ENCODE measurements at places on chromosomes 13 and 19. TPM values are rescaled to one million over a fixed set of nuclear protein-coding genes. Genes with fewer than 3 reads are reported as not detected.
A peak's percentile ranks its signal among the peaks of the same experiment; 100 is the strongest.

- no peak for DNase-seq
Measured at GRCh38 chr13:109644069-109644750, 142.2 kb downstream of the IRS2 start.

GRCh38 chr13:45833242-45833641 is 18.3 kb downstream of the SIAH3 start:
- no peak for DNase-seq

DNA sequence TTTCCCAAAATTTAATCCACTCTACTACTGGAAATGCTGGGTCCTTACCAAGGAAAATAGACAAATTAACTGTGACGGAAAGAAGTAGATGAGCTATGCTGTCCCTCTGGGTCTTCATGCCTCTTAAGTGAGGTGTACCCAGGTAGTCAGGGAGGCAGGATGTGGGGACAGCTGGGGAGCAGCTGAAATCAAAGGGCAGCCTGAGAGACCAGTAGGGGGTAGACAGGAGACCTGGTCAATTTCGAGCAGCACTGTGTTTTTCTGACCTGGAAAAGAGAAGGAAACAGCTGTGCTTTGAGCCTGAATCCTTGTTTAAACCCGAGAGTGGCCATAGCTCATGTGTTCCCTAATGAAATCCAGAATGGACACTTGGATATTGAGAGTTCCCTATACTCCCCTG is 587.3 kb downstream of the EFNB2 start:
- DNase-seq: no peak

DNA sequence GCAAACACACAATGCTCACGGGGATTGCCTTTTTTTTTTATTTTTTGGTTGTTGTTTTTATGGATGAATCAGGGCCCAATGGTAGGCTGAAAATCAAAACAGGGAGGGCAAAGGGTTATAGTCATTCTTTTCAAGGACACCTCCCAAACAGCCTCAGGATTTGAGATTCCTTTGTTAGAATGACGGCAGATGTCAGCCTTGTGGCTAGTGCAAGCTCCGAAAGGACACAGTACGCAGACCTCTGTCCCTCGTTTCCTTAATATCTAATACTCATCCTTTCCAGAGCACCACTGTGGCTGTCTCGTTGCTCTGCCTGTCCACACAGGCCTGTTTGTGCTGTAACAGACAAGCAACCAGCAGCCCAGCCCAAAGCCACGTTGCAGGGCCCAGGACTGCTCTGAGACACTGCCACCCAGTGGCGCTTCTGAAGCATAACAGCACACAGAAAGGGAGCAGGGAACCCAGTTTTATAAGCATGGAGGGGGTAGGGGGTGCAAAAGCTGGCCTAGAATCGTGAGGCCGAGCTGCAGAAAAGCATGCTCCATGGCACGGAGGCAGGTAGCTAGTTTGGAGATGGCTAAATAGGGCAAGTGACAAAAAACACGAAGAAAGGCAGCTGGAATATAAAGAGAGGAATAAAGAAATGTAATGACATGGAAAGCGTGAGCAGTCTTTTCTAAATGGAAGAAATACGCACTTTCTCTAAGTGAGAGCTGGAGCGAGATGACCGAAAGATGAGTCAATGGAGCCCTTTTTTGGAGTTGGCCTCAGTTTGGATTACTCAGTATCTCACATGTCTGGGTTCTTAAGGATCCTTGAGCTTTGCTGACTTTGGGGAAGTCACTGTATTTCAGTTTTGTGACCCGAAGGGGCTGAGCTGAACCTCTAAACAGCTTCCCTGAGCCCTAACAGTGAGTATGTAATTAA is 40.7 kb upstream of the MEDAG start:
- peak; percentile 78 for DNase-seq

Gene ZNF493
- polyA plus RNA-seq: 38.6 TPM

GRCh38 chr13:31192306-31192705 is 7.5 kb upstream of the B3GLCT start:
- no peak for DNase-seq

GRCh38 chr13:40328091-40328490 is 338.4 kb downstream of the FOXO1 start:
- DNase-seq: no peak

Gene CFAP97D2
- not detected for polyA plus RNA-seq

DNA sequence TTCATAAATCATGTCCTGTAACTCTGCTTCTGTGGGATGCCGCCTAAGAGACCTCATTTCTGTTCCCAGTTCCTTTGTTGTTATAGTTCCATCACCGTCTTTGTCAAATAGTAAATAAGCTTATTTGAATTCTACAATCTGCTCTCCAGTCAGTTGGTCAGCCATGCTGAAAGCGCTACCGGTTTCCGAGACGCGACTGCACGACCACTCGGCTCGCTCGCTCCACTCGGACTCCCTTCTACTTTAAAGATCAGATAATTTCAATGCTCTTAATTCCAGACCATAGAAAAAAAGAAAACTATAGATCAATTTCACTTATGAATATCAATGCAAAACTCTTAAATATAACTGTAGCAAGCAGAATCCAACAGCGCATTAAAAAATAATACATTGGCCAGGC is 64.2 kb upstream of the STK24 start:
- DNase-seq: no peak

GRCh38 chr13:106036870-106037269 is 498.6 kb downstream of the EFNB2 start:
- DNase-seq: no peak

DNA sequence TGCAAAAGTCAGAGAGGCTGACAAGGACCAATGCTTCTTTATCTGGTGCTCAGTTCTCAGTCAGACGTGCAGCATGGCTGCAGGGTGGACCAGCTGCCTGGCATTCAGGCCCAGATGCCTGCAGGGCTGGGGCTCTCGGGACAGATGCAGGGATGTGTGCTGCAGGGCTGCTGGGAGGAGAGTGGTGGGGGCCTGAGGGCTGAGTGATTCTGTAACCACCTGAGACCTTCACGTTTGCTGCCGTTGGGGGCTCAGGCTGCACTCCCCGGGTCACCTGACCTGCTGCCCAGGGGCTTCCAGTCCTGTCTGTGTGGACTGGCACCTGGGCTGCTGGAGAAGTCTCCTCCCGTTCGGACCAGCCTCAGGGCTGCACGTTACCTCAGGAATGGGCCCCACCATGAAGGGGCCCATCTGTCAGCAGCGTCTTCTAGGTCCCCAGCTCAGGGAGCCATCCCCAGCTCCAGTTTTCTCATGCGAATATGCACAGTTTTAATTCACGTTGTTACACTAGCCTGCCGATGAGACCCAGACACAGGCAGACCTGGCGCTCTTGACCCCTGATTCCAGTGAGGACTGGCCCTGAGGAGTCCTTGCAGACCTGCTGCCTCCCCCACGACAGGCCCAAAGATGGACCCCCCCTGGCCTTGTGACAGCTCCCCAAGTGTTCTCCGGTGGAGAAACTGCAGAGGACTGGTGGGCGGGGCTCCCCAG is 16.9 kb downstream of the KCTD15 start:
- DNase-seq: no peak

GRCh38 chr13:31793246-31793645 is 53.9 kb downstream of the RXFP2 start:
- DNase-seq: no peak

DNA sequence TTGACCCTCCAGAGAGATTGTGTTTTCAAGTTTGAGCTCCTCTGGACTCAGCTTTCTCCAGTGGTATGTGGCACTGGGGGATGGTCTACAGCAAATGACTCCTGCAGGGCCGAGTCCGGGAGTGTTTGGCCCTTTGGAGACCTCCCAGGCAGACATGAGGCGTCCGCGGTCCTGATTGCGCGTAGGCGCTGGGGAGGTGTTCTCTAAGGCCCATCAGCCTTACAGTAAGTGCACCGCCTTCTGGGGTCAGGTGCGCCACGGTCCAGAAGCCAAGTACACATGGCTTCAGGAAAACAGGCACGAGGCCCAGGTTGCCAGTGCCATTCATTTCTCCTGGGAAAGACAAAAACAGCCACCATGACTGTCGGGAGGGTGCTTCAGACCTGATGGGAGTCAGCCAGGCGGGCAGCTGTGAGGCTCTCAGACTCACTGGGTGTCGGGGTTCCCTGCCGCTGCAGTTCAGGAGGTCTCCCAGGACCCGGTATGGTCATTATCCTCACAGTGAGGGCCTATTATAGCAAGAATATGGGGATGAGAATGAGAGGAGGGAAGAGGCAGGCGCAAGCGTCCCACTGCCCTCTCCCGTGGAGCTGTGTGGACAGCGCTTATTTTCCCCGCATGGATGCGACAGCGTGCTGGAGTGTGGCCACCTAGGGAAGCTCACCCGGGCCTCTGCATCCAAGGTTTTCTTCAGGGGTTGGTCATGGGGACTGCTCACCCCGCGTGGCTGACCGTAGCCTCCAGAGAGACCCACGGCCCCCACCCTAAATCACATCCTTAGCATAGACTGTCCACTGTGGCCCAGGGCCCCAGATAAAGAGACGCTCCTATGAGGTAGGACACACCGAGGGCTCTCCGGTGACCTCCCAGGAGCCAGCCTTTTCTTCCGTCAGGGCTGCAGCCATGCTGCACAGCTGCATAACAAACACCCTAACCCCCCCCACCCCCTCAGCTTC is 21.8 kb downstream of the CCDC8 start:
- no peak for DNase-seq

Gene WDR87
- polyA plus RNA-seq: 0.03 TPM

Gene CCL25
- 0.15 TPM for polyA plus RNA-seq

DNA sequence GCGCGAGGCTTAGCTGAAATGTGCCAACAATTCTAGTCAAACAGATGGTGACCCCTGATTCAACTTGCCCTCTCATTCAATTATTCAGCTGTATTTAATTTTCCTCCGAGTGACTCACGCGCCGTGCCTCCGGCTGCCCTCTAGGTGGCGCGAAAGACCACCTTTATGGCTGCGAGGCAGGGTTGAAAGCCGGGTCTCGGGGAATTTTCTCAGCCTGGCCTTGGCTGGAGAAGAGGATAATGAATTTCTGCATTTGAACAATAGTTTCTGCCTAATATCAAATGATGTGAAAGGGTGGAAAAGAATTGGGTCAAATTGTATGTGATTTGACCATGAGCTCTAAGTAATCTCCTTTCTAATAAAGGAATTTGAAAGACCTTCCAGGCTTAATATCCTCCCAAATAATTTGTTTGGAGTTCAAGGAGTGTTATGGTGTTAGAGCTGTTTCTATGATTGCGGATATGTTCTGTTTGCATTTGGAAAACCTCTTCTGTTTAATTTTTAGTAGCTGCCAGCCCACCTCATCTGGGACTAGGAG is 310.9 kb downstream of the ZNF536 start:
- DNase-seq: peak; percentile 72

DNA sequence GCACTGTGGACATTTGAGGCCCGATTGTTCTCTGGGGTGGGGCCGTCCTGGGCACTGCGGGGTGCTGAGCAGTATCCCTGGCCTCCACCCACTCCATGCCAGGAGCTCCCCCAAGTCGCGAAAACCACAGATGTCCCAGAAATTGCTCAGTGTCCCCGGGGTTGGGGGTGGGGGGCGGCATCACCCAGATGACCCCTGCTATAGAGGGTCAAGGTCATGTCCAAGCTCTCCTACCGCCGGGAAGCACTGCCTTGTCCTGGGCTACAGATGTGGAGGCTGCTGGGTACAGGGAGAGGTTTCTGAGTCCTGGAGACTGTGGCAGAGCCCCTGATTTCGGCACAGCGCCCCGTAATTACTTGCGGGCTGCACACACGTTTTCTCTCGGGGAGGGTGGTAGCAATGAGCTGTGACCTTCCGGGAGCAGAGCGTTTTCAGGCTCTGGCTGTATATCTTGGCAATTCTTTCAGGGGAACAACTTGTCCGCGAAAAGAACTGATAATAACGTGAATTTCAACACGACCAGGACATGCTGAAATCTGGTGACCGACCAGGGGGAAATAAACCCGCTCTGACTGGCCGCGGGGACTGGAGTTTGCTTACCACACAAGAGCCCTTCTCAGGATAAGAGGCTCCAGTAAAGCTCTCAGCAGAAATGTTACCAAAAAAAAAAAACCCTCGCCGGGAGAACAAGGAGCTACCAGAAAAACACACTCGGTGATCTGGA is 68.1 kb downstream of the GNG7 start:
- no peak for DNase-seq

Gene SSBP4
- 57.8 TPM for polyA plus RNA-seq

- no peak for DNase-seq
Measured at GRCh38 chr19:14023404-14024235, 4.3 kb upstream of the RLN3 start.

GRCh38 chr13:48403151-48403631 is 9.7 kb downstream of the LPAR6 start:
- DNase-seq: no peak

DNA sequence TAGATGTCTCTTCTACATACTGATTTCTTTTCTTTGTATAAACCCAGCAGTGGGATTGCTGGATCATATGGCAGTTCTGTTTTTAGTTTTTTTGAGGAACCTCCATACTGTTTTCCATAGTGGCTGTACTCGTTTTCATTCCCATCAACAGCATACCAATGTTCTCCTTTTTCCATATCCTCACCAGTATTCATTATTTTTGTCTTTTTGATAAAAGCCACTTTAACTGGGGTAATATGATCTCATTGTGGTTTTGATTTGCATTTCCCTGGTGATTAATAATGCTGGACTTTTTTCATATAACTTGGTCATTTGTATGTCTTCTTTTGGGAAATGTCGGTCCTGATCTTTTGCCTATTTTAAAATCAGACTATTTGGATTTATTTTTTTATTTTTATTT is 108.5 kb downstream of the PAN3 start:
- DNase-seq: no peak

Gene ITGBL1
- 0.90 TPM for polyA plus RNA-seq

DNA sequence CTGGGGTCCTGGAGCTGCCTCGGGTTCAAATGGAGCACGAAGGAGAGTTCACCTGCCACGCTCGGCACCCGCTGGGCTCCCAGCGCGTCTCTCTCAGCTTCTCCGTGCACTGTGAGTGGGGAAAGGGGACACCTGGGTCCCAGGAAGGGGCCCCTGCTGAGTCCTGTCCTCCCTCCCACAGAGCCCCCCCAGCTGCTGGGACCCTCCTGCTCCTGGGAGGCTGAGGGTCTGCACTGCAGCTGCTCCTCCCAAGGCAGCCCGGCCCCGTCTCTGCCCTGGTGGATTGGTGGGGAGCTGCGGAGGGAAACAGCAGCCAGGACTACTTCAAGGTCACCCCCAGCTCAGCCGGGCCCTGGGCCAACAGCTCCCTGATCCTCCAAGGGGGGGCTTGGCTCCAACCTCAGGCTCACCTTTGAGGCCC is 11.0 kb upstream of the SIGLEC11 start:
- DNase-seq: no peak

Gene OR7D2
- 0.10 TPM for polyA plus RNA-seq

Gene DKKL1
- 5.0 TPM for polyA plus RNA-seq

DNA sequence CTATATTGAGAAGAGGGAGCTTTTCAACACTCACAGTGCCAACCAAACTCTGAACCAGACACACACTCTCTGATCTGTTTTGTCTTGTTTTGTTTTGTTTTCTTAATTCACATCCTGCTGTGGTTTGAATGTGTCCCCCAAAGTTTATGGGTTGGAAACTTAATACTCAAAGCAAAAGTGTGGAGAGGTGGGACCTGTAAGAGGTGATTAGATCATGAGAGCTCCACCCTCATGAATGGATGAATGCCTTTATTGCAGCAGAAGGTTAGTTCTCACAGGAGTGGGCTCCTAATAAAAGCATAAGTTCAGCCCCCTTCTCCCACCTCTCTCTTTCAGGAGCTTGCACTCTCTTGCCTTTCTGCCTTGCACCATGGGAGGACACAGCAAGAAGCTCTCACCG is 957.1 kb downstream of the PCDH9 start:
- DNase-seq: peak; percentile 33

GRCh38 chr13:111337206-111337605 is 16.8 kb downstream of the TEX29 start:
- no peak for DNase-seq

Gene THSD8
- polyA plus RNA-seq: 5.4 TPM

- DNase-seq: no peak
Measured at GRCh38 chr19:2345794-2346663, 14.0 kb upstream of the TMPRSS9 start.

Gene NRTN
- 2.6 TPM for polyA plus RNA-seq
